ENCODE measurements at places on chromosomes 12 and 14.
A peak's percentile ranks its signal among the peaks of the same experiment; 100 is the strongest.

- peak; percentile 74 for DNase-seq
Observed at GRCh38 chr14:38197001-38197783, 10.5 kb upstream of the SSTR1 start.

DNA sequence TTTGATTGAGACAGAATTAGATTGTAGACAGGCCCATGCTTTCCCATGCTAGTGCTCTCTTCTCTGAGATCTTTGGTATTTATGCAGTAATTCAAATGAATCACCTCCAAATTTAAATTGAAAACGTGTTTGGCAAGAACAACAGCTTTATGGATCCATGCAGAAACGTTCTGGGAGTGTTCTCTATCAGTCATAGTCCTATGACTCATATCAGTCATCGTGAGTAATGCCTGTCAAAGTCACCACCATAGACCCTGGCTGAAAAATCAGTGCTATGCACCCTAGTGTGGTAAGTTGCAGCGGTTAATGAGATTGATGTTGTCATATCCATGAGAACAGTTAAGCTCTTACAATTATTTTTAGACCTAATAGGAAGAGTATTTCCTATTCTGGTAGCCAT is 90.1 kb upstream of the FOXG1 start:
- peak; percentile 85 for DNase-seq

DNA sequence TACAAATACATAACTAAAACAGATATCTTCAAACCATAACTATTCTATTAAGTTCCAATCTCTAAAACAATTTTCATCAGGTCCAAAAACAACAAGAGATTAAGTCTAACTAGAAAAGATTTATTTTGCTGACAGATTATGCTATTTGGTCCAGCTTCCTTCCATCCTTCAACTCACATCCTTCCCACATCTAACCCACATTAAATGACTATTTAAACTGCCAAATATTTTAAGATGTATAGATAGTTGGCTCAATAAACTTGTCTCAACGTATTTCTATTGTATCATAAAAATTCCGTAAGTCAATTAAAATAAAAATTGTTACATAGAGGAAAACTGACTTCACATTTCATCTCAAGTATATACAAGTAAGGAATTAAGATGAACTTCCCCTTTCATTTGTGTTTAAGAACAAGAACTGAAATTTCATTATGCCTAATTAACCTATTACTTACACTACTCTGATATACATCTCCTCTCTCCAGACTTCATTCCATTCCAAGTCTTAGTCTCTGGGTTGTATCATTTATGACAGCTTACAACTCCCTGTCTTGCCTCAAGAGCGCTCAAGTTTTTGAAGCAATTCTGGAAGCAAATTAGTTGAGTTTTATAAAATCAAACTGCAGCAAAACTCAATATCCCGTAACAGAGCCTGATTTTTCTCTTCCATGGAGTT is 25.4 kb downstream of the PAWR start:
- DNase-seq: no peak

- DNase-seq: peak; percentile 68
Observed at GRCh38 chr12:56987551-56988053, 18.7 kb downstream of the ZBTB39 start.

GRCh38 chr14:74596741-74597450 is 15.1 kb downstream of the LTBP2 start:
- DNase-seq: peak; percentile 86

GRCh38 chr12:93429448-93429847 is 12.3 kb downstream of the UBE2N start:
- DNase-seq: no peak

GRCh38 chr14:100547633-100548294 is 39.5 kb downstream of the BEGAIN start:
- DNase-seq: no peak

GRCh38 chr12:50248411-50248810 is 34.9 kb downstream of the LIMA1 start:
- DNase-seq: no peak

GRCh38 chr14:28307506-28307905 is 459.1 kb upstream of the FOXG1 start:
- DNase-seq: no peak

- DNase-seq: peak; percentile 98
Observed at GRCh38 chr12:4030929-4031702, 157.9 kb upstream of the PARP11 start.

GRCh38 chr12:53094394-53094787 is 3.1 kb upstream of the IGFBP6 start:
- DNase-seq: no peak

- DNase-seq: no peak
Observed at GRCh38 chr14:96953087-96953874, 156.1 kb downstream of the VRK1 start.

DNA sequence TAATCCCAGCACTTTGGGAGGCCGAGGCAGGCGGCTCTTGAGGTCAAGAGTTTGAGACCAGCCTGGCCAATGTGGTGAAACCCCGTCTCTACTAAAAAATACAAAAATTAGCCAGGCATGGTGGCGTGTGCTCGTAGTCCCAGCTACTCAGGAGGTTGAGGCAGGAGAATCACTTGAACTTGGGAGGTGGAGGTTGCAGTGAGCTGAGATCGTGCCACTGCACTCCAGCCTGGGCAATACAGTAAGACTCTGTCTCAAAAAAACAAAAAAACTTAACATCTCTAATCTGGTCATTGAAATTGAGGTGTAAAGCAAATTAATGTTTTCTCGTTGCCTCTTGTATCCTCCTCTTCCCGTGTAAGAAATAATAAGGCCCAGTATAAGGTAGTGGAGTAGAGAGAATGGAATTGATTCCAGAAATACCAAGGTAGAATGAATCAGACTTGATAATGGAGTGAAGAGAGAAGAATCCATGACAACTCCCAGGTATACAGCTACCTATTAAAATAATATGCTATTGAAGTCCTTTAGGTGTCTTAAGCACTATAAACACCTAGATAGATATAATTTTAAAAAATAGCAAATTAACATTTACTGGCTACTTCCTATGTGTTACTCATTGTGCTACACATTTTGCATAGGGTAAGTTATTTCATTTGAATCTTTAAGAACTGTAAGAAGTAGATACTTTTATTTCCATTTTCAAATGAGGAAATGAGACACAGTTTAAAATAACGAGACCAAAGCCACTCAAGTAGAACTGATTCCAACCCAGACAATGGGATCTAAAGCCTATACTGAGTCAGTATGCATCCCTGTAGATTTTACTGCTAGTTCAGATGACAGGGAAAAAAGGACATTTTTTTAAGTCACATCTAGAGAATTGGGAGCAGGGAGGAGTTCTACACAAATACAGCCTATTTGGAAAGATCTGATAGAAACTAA is 23.2 kb downstream of the RAP1B start:
- no peak for DNase-seq

- no peak for DNase-seq
Observed at GRCh38 chr12:89721291-89721987, 12.8 kb upstream of the ATP2B1 start.

GRCh38 chr12:28456934-28457710 is 266.9 kb downstream of the CCDC91 start:
- DNase-seq: no peak

DNA sequence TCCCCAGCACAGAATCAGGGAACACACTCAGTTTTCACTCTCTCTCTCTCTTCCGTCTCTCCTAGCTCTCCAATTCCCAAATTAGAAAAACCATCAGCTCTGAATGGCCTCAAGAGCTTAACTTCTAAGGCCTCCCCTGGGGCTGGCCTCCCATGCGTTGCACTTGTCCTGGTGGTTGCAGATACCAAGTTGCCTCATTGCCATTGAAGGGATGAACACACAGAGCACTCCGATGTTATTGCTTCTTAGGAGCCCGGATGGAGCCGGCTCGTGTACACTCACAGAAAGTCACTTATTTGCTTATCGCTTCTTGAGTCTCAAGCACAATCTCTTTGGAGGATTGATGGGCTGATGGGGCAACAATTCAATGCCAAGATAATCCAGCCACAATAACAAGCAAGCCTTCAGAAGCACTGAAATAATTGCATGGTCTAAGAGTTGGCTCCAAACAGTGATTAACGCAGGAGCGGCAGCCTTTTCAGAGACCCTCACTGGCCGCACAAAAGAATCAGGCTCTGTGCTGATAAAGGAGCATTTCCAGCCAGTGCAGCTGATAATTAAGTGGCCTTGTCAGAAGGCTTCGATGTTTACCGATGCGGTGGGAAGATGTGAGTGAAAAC is 175.8 kb upstream of the TMEM132C start:
- no peak for DNase-seq

- DNase-seq: no peak
Observed at GRCh38 chr12:52284562-52285171, 6.7 kb downstream of the KRT81 start.

DNA sequence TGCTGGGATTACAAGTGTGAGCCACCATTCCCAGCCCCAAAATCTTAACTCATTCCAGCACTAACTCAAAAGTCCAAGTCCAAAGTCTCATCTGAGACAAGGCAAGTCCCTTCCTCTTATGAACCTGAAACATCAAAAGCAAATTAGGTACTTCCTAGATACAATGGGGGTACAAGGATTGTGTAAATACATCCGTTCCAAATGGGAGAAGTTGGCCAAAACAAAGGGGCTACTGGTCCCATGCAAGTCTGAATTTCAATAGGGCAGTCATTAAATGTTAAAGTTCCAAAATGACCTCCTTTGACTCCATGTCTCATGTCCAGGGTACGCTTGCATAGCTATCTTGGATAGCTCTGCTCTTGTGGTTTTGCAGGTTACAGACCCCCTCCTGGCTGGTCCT is 94.7 kb upstream of the PPM1H start:
- no peak for DNase-seq

GRCh38 chr14:60206837-60207533 is 41.8 kb upstream of the DHRS7 start:
- no peak for DNase-seq

DNA sequence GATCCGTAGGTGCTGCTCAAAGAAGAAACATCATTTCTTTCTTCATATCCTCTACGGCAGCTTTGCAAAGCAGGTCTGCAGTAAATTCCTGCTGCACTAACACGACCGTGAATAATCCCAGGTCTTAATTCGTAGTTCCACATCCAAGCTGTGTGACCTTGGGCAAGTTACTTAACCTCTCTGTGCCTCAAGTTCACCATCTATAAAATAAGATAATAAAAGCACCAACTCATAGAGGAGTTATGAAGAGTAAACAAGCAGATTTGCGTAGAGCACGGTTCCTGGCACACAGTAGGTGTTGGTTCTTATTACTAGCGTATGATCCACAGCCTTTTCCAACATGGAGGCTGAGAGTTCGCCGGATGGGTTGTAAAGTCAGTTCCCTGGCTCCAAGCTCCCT is 3.6 kb downstream of the NCOR2 start:
- DNase-seq: no peak

DNA sequence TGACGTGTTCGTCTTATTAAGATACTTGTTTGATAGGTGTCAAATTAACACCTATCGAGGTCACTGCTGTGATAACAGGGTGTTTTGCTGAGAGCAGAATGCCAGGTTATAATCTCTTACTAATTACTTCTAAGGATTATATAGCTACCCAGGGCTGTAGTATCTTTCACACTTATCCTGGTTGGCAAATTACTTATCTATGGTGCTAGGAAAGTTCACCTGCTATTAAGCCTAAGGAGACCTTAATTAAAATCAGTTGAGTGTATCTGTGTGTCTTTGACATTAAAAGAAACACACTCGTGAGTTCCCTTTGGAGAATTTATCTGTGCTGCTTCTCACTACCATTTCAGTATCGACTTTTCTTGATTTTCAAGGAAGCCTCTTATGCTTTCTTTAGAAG is 301.6 kb upstream of the SLC16A7 start:
- DNase-seq: no peak

DNA sequence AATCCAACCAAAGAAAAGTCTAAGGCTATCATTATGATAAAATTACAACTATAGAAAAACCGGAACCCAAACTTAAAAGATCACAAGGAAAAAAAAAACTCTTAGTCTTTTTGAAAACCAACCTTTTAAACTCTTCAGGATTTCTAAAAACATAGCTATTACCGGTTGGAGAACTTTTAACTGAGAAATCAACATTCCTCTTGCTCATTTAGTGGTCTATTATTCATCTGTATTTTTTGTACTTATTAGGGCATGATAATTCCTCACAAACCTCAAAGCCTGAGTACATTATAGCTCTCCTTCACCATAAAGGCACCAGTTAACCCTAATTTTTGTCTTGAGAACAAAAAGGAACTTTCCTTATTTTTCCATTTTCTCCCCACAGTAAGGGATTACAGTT is 10.4 kb downstream of the LUM start:
- peak; percentile 77 for DNase-seq

DNA sequence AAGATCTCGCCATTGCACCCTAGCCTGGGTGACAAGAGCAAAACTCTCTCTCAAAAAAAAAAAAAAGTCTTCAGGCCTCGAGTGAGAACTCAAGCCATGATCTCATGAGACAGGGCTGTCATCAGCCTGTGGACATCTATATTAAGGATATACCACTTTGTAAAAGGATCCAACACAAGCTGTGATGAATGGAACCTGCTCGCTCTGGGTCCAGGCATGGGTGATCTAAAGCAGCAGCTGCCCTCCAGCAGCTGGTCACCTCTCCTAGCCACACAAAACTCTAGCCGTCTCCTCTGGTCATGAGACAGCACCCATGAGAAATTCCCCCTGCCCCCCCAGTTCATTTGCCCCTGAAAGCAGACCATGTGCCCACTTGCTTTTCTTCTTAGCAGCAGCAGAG is 19.1 kb upstream of the DGLUCY start:
- DNase-seq: no peak

- DNase-seq: no peak
Observed at GRCh38 chr12:117818400-117818799, 150.4 kb downstream of the KSR2 start.

GRCh38 chr14:74838166-74838565 is 37.8 kb downstream of the PROX2 start:
- DNase-seq: no peak

DNA sequence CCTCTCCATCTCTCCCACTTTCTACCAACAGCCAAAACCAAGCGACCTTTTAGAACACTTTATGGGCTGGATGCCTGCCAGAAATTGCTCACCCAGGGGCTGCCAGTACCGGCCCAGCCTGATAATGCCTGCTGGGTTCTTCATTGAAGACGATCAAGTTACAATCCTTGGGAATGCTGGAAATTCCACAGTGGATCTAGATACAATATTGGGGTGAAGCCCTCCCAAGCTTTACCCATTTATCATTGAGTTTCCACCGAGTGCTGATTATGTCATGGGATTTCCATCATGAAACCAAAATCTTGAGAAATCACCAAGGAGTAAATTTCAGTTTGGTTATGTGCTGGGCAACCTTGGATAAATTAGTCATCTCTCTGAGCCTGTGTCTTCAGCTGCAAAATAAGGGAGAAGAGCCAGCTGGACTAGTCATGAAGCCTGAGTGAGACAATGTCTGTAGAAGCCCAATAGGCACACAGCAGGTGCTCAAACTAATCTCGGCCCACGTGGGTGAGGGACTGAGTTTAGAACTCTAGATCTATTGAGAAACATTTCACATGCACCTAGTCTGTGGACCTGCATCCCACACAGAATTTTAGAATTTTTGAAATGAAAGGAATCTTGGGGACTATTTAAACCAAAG is 75.5 kb upstream of the CLMN start:
- no peak for DNase-seq

GRCh38 chr14:26709019-26709418 is 111.2 kb upstream of the NOVA1 start:
- DNase-seq: peak; percentile 48

Data from fibroblast of skin of abdomen (primary cell).